Activated CD8-positive, alpha-beta memory T cell treated with anti-CD3 and anti-CD28 coated beads, Interleukin-2, amount 50 U/mL, for 48 hours (primary cell): ENCODE measurements at places on chromosomes 11 and 22.

- DNase-seq, result no peak
Observed at GRCh38 chr22:42967933-42968332, 47.0 kb downstream of the PACSIN2 start.

- no peak for DNase-seq
Observed at GRCh38 chr11:26442131-26442530, 110.2 kb downstream of the ANO3 start.

DNA sequence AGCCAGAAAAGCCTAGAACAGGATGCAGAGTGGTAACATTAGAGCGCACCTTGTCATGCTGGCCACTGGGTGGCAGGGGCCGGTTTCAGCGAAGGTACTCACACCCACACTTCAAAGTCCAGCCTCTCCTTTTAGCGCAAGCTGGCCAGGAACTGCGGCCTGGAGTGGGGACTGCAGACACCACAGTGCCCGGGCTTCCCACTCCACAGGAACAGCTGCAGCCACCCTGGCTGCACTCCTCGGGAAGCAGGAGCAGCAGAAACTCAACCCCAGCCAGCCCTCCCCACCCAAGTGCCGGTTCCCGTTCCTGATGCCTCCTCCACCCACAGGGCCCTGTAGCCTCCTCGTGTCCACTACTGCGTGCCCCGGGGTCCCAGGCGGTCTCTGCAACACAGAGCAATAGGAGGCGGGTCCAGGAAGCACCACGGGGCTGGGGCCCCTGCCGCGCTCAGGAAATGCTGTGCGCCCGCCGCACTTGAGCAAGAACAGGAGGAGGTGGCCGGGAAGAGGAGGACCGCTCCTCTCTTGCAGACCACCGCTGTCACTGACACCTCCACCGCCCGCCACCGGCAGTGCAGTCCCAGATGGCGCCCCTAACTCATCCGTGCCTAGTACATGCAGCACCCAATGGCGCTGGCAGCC is 2.2 kb downstream of the RFPL2 start:
- no peak for DNase-seq

DNA sequence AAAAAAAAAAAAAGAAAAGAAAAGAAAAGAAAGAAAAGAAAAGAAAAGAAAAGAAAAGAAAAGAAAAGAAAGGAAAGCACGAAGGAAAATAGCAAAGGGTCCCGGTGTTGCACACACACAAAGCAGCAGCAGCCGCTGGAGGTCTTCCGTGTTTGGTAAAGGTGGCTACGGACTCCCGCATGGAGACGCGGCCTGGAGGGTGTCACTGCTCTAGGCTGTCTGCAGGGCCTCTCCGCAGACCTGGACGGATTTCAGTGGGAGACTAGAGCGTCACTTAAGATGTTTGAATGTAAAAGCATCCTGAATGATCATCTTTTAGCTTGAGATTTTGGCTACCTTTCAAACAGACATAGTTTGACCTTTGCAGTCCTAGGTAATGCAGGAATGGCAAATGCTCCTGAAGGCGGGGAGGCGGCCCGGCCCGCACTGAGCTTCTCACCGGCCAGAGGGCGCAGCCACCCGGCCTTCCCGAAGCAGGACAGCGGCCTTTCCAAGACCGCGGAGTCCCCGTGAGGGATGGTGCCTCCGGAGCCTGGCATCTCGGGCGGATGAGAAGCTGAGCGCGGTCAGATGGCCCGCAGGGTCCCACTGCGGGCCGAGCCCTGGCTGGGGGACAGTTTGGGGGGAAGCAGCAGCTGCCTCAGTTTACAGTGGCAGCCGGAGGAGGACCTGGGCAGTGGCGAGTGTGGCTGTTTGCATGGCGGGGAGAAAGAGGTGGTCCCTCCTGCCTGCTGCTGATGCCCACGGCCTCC is 18.5 kb downstream of the KRTAP5-5 start:
- no peak for DNase-seq

DNA sequence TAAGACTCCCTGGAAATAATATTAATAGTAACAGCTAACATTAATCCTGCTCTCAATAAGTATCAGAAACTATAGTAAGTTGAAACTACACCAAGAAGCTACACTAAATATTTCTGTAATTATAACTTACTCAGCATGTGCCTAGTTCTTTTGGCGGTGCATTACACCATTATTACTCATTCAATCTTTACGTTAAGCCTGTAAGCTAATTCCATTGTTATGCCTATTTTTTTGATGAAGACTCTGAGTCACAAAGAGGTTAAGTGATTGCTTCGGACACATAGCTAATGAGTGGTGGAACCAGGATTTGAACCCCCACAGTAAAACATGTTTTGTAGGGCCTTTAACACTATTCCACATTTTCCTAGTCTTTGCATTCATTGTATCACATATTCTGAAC is 111.6 kb downstream of the RASSF10 start:
- no peak for DNase-seq

GRCh38 chr11:117931971-117932370 is 2.8 kb upstream of the TMPRSS13 start:
- peak; percentile 88 for DNase-seq

GRCh38 chr11:7079545-7080135 is 9.2 kb upstream of the RBMXL2 start:
- no peak for DNase-seq

GRCh38 chr11:79708319-79708932 is 267.6 kb upstream of the TENM4 start:
- no peak for DNase-seq

DNA sequence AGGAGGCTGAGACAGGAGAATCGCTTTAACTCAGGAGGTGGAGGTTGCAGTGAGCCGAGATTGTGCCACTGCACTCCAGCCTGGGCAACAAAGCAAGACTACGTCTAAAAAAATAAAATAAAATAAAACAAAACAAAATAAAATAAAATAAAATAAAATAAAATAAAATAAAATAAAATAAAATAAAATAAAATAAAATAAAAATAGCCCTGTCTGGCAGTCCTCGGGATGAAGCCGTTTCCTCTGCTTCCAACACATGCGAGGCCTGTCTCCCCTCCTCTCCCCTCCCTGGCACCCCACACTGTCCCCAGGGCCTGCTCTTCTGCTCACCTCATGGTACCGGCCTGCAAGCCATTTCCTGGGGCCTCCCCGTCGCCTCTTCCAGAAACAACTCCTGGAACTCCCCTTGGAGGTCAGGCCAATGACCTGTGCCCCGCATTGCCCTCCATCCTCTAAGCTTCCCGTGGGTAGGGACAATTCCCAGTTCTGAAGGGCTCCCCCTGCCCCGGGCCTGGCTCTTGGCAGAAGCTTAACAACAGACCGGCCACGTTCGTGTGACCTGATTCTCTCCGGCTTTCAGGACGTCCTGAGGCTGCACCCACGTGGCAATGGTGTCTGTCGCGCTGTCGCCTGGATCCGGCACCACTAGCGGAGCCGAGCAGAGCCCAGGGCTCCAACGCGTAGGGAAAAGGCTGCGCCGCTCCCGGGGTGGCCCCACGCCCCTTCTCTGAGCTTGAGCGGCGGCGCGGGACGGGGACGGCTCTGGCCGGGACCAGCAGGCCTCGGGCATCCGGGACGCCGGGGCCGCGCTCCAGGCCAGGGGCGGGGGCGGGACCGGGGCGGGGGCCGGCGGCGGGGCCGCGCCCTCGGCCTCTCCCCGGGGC is 456 bp upstream of the PARVB start:
- peak; percentile 78 for DNase-seq

DNA sequence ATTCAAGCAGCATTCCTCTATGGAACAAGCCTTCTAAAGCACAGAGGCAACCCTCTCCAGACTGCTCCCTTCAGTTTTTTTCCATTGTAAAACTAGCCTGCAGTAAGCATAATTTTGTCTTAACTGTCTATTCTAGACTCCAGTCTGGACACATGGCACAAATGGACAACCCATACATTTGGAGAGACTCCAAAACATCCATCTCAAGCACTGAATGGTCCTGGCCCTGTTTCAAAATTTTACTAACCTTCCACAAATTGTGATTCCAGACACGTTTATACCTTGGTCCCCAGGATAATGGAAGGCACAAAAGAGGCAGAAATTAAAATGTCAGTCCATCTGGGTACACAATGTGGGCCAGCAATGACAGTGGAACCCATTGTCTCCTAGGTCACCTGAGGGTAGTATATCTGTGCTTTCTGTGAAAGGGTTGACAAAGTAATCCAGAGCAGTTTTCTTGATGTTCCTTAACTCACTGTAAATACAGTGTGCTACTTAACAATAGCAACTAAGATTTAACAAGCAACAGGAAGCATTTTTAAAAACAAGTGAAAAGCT is 16.2 kb upstream of the SESN3 start:
- no peak for DNase-seq

- DNase-seq, result no peak
Observed at GRCh38 chr11:33620423-33621171, 80.0 kb downstream of the C11orf91 start.

GRCh38 chr11:8239536-8240228 is 24.0 kb downstream of the LMO1 start:
- DNase-seq, result no peak

GRCh38 chr11:31005202-31005601 is 364.3 kb downstream of the DCDC1 start:
- DNase-seq, result no peak

GRCh38 chr11:113614097-113614496 is 92.0 kb downstream of the TMPRSS5 start:
- no peak for DNase-seq

GRCh38 chr11:88813233-88813915 is 252.4 kb downstream of the GRM5 start:
- DNase-seq, result no peak

DNA sequence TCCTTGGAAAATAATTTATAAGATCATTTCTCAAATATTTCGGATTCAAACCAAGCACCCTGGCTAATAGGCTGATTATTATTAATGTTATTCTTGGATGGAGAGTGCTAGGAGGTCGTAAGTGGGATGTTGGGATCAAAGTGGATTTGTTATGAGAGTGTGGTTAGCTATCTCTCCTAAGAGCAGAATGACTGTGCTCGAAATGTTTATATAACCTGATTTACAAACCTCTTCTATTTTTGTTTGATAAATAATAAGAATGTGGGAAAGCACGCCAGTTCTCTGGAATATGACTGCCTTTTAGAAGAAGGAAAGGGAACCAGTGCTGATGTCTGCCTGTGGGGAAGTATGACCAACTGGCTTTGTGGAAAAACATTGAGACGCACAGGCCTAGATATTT is 527.5 kb downstream of the NTM start:
- no peak for DNase-seq

GRCh38 chr22:37925767-37926166 is 19.7 kb downstream of the MICALL1 start:
- no peak for DNase-seq

GRCh38 chr22:36514766-36515165 is 7.9 kb upstream of the FOXRED2 start:
- DNase-seq, result no peak

GRCh38 chr11:23780231-23780630 is 716.6 kb upstream of the LUZP2 start:
- DNase-seq, result no peak

DNA sequence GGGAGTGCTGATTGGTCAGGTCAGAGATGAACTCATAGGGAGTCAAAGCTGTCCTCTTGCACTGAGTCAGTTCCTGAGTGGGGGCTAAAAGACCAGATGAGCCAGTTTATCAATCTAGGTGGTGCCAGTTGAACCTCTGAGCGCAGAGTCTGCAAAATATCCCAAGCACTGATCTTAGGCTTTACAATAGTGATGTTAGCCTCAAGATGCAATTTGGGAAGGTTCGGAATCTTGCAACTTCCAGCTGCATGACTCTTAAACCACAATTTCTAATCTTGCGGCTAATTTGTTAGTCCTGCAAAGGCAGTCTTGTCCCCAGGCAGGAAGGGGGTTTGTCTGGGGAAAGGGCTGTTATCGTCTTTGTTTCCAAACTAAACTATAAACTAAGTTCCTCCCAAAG is 92.3 kb upstream of the PARVA start:
- DNase-seq, result no peak

DNA sequence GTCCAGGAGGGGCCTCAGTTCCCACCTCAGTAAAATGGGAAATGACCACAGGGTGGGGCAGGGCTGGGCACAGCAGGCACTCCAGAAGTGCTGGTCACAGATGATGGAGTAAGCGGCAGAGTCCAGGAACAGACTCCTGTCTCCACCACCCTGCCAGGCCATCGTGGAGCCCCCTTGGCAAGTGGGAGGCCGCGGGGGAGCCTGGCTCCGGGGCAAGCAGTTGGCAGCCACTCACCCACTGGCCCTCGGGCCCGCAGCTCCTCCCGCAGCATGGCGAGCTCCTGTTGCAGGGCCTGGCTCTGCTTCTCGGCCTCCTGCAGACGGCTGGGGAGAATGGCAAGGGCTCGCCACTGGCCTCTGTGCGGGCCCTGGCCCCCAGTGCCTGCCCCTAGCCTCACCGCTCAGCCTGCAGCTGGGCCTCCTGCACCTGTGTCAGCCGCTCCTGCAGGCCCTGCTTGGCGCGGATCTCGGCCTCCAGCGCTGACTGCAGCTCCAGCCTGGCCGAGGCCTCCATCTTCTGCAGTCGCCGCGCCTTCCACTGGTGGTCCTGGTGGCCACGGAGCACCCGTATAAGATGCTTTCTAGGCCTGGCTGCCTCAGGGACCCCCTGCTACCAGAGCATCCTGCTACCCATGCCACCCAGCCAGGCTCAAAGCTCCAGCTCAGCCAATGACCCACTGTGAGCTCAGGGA is 10.3 kb downstream of the CDC42BPG start:
- no peak for DNase-seq

DNA sequence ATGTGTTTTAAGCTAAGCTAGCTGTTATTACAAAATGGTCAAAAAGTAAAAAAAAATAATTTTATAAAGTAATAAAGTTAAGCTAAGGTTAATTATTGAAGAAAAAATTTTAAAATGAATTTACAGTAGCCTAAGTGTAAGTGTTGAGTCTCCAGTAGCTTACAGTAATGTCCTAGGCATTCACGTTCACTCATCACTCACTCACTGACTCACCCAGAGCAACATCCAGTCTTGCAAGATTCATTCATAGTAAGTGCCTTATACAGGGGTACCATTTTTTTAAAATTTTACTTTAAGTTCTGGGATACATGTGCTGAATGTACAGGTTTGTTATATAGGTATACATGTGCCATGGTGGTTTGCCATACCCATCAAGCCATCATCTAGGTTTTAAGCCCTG is 11.6 kb upstream of the OOSP4B start:
- no peak for DNase-seq

DNA sequence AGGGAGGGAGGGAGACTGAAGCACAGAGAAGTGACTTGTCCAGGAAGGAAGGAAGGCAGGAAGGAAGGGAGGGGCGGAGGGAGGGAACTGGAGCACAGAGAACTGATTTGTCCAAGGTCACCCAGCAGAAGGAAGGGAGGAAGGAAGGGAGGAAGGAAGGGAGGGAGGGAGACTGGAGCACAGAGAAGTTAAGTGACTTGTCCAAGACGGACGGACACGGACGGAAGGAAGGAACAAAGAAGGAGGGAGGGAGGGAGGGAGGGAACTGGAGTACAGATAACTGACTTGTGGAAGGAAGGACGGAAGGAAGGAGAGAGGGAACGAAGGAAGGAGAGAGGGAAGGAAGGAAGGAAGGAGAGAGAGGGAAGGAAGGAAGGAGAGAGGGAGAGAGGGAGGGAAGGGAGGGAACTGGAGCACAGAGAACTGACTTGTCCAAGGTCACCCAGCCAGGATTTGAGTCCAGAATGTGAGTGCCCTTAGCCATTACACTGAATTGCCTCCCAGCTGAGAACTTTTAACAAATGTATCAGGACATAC is 1.5 kb downstream of the SLC35F2 start:
- no peak for DNase-seq

- no peak for DNase-seq
Observed at GRCh38 chr22:31719850-31720471, 30.0 kb downstream of the PRR14L start.
